ENCODE measurements at places on chromosomes 1 and 21.

DNA sequence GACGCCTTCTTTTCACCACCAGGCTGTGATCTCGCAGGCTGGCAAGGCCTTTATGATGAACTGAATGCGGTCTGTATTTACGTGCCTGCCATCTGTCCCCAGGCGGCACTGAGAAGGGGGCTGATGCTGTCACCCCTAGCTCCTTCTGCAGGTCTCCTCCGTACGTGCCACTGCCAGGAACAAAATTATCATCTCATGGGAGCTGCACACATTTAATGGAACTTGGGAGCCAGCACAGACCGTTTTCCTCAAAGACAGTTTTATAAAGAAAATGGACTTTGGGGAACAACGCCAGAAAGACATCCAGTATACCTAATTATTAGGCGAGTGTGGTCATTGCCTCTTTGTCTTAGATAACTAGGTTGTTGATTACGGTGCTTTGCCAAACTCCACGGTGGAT is 434.5 kb downstream of the KIF26B start:
- no peak for DNase-seq

DNA sequence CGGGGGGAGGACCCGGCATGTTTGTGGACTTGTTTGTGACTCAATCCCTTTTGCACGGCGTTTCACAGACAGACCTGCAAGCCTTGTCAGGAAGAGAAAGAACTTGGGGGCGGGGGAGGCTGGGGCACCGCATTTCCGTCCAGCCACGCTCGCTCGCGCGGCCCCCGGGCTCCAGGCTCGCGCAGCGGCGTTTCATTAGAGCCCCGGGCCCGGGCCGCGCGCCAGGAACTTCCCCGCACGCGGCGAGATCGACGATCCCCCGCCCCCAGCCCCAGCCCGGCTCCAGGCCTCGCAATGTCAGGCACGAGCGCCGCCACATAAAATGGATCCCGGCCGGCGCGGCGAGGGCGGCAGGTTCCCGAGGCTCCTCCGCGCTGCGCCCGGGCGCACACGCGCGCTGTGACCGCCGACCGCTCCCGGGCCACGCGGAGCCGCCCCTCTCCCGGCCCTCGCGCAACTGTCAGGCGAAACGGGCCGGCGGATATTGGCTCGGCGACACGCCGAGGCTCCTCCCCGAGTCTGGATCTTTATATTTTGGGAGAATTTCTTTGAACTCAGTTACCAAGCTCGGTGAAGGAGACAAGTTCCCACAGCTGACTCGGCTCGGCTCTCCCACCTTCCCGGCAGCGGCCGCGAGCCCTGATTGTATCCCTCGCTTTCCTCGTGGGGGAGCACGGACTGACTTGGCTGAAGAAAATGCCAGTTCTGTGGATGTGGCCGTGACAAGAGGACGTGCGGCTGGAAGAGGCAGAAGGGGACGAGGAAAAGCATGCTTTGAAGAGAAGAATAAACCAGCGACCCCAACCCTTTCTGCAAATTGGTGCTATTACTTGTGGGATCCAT is at the start of gene KIF26B:
TSS of gene KIF26B (plus strand) at position 557 of the 843 bp plus-strand sequence. CDS start 440 bp downstream, outside the sequence.
- no peak for DNase-seq

- DNase-seq = no peak
Observed at GRCh38 chr1:214660900-214661299, 57.9 kb downstream of the CENPF start.

- no peak for DNase-seq
Observed at GRCh38 chr1:115423776-115424175, 85.7 kb upstream of the NGF start.

GRCh38 chr1:177209357-177209756 is 38.6 kb downstream of the BRINP2 start:
- DNase-seq = no peak

GRCh38 chr1:14974361-14974760 is 179.2 kb upstream of the TMEM51 start:
- DNase-seq = no peak

- DNase-seq = no peak
Observed at GRCh38 chr1:108801101-108801500, 54.6 kb downstream of the STXBP3 start.

DNA sequence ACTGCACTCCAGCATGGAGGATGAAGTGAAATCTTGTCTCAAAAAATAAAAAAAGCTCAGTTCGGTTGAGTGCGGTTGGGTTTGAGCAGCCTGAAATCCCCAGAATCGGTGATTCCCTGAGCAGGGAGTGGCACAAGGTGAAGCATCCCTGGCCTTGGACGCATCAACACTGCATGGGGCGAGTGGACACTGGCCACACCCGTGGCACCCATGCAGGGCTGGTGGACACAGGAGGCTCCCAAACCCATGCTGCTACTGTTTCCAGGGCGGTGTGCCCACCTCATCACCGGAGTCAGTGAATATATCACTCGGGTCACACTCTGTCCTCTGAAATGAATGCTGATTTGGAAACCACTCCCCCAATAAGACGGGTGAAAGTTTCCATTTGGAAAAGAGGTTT is 53.4 kb upstream of the ACTRT2 start:
- DNase-seq = no peak

DNA sequence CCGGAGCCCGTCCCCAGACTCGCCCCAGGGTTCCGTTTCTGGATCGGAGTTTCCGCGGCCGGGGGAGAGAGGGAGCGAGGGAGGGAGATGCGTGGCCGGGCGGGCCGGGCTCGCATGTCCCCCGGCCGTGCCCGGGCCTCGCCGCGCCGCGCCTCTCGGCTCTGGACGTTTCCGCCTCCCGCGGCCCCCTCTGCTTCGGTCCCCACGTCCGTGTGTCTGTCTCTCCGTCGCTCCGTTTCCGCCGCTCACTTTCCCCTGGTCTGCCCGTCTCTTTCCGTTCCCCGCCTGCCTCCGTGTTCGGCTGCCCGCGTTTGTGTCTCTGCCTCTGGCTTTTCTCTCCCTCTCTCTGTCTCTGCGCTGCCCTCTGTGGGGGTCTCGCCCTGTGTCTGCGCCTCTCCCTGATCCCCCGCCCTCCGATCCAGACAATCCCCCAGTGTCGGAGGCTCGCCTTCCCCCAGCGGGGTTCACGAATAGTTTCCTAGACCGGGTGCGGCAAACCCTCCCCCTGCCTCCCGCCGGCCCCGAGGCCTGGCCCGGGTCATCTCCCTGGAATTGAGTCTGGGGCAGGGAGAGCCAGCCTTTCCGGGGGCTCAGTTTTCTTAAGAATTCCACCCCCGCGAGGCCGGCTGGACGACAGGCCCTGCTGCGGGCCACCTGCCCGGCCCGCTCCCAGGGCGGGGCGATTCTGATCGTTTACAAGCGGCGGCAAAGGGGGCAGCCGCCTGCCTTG is 735 bp downstream of the NBL1 start:
- no peak for DNase-seq

GRCh38 chr1:38775175-38775845 is 84.3 kb downstream of the RRAGC start:
- no peak for DNase-seq

DNA sequence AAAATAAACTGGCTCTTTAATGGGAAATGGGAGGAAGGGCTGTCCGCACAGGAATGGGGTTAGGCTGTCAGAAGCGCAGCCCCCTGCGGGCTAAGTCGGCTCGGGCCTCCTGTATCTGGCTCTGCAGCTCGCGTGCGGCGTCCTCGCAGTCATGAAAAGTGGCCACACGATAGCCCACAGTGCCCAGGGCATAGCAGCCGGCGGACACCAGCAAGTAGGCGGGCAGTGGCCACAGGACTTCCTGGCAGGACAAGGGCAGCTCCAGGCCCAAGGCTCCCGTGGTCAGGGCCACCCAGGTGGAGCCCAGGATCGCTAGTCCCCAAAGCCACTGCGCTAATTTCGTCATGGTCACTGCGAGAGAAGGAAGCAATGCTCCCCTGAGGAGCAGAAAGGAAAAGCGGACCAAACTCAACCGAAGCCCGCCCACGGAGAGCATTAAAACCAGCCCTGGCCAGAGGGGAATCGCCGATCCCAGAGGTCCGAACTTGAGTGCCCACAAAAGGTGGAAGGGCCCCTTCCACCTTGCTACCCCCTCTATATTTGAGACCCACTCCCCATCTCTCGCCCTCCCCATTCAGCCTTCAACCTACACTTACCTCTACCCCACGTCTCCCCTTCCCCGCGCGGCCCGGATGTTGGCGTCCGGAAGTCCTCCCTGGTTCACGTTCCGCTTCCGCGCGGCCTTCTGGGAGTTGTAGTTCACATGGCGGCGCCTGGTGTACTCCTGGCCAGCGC is at the start of gene DPM3:
TSS of gene DPM3 (minus strand) at position 637 of the 735 bp plus-strand sequence. CDS start at position 346, 291 bp downstream.
- no peak for DNase-seq

DNA sequence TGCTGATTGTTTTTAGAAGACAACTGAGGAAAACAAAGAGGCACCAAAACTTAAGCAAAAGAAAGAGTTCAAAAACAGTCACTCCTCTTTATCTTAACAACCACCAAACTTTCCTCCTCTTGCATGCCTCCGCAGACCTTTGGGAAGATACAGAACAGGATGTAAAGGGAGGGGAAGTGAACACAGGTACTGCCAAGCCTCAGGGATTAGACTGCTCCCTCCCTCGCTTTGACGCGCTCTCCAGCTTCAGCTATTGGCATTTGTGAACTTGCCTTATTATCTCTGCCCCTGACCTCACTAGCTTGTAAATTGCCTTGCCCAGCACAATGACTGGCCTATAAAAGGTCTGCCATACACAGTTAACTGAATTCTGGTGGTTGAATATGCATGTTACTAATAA is 4.8 kb upstream of the SRP9 start:
- DNase-seq = no peak

- no peak for DNase-seq
Observed at GRCh38 chr1:101030881-101031280, 5.3 kb upstream of the DPH5 start.

DNA sequence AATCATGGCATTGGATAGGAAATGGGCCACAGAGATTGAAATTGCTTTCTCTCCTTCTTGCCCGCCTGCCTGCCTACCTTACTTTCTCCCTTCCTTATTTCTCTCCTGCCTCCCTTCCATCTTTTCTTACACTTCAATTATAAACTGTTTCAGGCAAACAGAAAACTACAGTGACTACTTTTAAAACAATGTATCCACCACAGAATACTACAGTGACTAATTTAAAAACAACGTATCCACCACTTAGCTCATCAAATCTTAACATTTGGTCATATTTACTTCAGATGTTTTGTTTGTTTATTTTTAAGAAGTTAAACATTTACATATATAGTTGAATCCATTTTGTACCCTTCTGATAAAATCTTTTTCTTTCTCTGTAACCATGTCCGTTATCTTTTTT is 54.4 kb downstream of the SNRPE start:
- no peak for DNase-seq

- DNase-seq = no peak
Observed at GRCh38 chr1:78339490-78339889, 151.3 kb upstream of the PTGFR start.
